ENCODE measurements at places on chromosomes 12 and 14. TPM values are rescaled to one million over a fixed set of nuclear protein-coding genes. Genes with fewer than 3 reads are reported as not detected.

DNA sequence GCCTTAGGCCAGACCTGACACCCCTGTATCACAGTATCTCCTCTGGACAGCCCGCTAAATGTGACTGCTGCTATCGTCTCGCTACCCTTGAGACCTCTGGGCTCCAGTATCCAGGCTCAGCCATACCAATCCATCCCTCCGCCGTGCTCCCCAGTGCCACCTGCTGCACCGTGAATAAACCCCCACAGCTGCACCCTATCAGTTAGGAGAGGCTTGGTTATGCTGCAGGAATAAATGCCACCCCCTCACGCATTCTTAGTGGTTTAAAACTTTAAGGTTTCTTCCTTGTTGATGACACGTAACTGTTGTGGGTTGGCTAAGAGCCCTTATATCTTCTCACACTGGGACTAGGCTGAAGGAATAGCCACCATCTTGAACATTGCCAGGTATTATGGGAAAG is 12.1 kb downstream of the CCDC63 start:
- no peak for DNase-seq
- no peak overlapping the region for H3K27ac ChIP-seq
- peaks cover 7% of the 10 kb centered on the region for H3K4me1 ChIP-seq
- no peak overlapping the region for H3K4me3 ChIP-seq

GRCh38 chr12:64522807-64523206 is 70.9 kb downstream of the TBK1 start:
- no peaks in the 10 kb centered on the region for H3K36me3 ChIP-seq
- DNase-seq: no peak
- no peak overlapping the region for H3K4me3 ChIP-seq
- no peaks in the 10 kb centered on the region for H3K27me3 ChIP-seq

GRCh38 chr12:49541140-49541861 is 2.5 kb downstream of the KCNH3 start:
- no peak for DNase-seq
- no peak overlapping the region for H3K4me3 ChIP-seq
- H3K4me1 ChIP-seq: no peaks in the 10 kb centered on the region

DNA sequence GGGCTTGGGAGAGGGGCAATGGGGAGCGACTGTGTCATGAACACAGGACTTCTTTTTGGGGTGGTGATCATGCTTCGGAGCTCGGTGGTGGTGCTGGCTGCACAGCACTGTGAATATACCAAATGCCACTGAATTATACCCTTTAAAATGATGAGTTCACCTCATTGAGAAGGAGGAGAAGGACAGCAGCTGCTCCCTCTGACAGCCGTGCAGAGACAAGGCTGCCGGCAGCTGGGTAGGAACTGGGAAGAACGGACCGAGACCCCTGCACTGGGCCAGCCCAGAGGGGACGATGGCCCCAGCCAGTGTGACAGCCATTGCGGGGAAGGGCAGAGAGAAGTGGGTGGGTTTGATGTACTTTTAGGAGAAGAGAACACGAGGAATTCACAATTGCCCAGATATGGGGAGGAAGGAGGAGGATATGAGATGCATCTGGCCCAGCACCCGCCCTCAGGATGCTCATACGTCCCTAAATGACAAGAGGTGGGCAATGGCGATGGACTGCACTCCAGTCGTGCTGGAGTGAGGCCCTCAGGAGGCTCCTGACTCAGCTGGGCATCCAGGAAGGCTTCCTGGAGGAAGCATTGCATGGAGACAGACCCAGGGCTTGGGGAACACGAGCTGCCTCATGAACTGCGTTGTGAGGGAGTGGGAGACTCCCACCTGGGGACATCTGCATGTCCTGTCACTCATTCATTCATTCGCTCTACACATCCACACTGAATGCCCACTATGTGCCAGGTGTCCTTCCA is 64.3 kb upstream of the C14orf180 start:
- DNase-seq: peak; percentile 9
- H3K36me3 ChIP-seq: peaks cover 5% of the 10 kb centered on the region
- no peak overlapping the region for H3K27ac ChIP-seq
- no peaks in the 10 kb centered on the region for H3K27me3 ChIP-seq
- no peaks in the 10 kb centered on the region for H3K4me1 ChIP-seq

DNA sequence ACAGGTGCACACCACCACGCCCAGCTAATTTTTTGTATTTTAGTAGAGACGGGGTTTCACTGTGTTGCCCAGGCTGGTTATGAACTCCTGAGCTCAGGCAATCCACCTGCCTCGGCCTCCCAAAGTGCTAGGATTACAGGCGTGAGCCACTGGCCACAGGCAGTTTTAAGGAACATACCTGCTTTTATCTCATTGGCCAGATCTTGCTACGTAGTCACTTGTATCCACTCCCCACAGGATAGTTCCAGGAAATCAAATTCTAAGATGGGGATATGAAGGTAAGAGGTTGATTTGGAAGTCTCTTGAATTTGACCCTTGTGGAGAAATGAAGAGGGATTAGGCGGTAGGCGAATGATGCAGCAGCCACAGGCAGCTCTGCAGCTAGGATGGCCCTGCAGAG is 8.8 kb upstream of the PLEKHG6 start:
- H3K4me1 ChIP-seq: no peaks in the 10 kb centered on the region
- H3K27ac ChIP-seq: no peak overlapping the region
- no peaks in the 10 kb centered on the region for H3K27me3 ChIP-seq
- no peak overlapping the region for H3K4me3 ChIP-seq

GRCh38 chr12:98725476-98726247 is 80.6 kb downstream of the APAF1 start:
- H3K36me3 ChIP-seq: peaks cover 23% of the 10 kb centered on the region
- peak; percentile 59 for DNase-seq
- H3K27me3 ChIP-seq: no peaks in the 10 kb centered on the region
- H3K4me3 ChIP-seq: no peak overlapping the region

DNA sequence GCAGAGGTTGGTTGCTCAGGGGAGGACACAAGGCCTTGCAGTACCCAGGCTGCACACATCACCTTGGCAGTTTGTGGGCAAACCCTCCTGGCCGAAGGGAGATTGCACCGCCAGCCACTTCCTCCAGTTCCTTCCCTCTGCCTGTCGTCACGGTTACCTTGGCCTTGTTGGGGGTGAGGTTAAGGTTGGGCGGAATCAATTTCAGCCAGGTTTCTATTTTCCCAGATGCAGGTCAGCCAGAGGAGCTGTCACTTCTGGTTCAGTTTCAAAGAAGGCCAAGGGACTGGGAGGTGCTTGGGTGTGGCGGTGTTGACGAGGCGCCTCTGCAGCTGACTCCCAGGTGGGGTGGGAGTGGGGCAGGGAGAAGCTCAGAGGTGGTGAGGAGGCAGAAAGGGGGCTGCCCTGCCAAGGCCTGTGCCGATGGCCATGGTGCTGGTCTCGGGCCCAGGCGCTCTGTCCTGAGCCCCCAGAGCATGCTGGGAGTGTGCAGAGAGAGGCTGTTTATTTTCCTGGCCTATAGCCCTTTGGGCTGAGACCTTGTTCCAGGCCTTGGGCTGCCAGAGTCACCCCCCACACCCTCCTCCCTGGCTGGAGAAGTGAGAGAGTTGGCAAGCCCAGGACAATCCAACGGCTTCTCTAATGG is 31.4 kb downstream of the JDP2 start:
- H3K4me1 ChIP-seq: peaks cover 3% of the 10 kb centered on the region
- H3K4me3 ChIP-seq: no peak overlapping the region
- no peak overlapping the region for H3K27ac ChIP-seq
- peaks cover 21% of the 10 kb centered on the region for H3K36me3 ChIP-seq
- DNase-seq: no peak

DNA sequence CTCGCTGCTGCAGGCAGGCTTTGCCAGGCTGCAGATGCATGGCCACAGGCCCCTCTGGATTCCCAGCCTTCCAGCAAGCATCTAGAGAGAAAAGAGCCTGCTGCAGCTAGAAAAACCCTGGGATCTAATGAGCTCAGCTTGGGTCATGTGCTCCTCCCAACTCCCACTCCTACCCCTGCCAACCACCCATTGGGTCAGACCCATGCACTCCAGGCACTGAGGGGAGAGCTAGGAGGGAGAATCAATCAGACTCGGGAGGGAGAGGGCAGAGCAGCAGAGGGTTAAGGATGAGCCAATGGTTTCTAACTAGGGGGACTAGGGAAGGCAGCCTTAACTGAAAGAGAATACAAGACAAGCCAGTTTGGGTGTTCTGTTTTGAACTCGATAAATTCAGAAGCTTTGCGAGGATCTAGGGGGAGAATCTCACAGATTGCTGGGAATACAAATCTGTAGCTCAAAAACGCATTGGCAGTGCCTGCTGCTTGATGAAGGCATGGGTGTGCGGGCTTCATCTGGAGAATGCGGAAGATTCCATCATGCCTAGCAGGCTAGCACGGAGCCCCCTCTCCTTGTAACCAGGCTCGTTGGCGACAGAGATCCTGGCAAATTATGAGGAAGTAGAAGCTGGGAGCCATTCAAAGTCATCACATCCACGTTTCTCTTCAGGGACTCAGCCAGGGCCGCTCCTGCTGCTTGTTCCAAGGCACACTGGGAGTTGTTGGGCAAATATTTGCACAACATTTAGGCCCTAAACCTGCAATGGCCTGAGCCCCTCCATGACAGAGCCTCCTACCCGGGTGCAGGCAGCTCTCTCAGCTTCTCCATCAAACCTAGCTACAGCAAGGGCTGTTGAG is 56.4 kb downstream of the VCPKMT start:
- no peak overlapping the region for H3K27ac ChIP-seq
- no peak overlapping the region for H3K4me3 ChIP-seq
- DNase-seq: no peak
- H3K27me3 ChIP-seq: no peaks in the 10 kb centered on the region
- no peaks in the 10 kb centered on the region for H3K36me3 ChIP-seq
- H3K4me1 ChIP-seq: peaks cover 6% of the 10 kb centered on the region

GRCh38 chr12:28223858-28224257 is 33.6 kb downstream of the CCDC91 start:
- peaks cover 2% of the 10 kb centered on the region for H3K4me1 ChIP-seq
- H3K4me3 ChIP-seq: no peak overlapping the region
- peaks cover 4% of the 10 kb centered on the region for H3K36me3 ChIP-seq
- no peak for DNase-seq
- H3K27ac ChIP-seq: no peak overlapping the region
- no peaks in the 10 kb centered on the region for H3K27me3 ChIP-seq

- H3K4me3 ChIP-seq: no peak overlapping the region
- DNase-seq: no peak
- H3K27me3 ChIP-seq: no peaks in the 10 kb centered on the region
- H3K4me1 ChIP-seq: no peaks in the 10 kb centered on the region
- H3K27ac ChIP-seq: no peak overlapping the region
Measured at GRCh38 chr14:95440951-95441350, 75.5 kb downstream of the SYNE3 start.

GRCh38 chr14:77752799-77753516 is 8.0 kb downstream of the SNW1 start:
- H3K27me3 ChIP-seq: no peaks in the 10 kb centered on the region
- H3K27ac ChIP-seq: no peak overlapping the region
- DNase-seq: no peak
- H3K4me1 ChIP-seq: no peaks in the 10 kb centered on the region
- H3K36me3 ChIP-seq: peaks cover 49% of the 10 kb centered on the region

DNA sequence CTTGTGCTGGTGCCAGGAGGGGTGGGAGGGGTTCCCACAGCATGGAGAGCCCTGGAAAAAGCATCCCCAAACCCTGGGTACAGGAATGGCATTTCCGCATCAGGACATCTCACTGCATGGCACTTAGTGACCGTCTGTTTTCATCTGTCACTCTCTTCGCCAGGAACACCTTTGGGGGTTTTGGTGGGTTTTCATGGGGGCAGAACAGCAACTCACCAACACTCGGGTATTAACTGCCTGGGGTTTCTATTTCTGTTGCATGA is 3.5 kb downstream of the VSX2 start:
- H3K36me3 ChIP-seq: no peaks in the 10 kb centered on the region
- no peak for DNase-seq
- no peak overlapping the region for H3K27ac ChIP-seq
- H3K4me3 ChIP-seq: peak overlapping the region; percentile 80
- peaks cover 60% of the 10 kb centered on the region for H3K27me3 ChIP-seq

- no peaks in the 10 kb centered on the region for H3K27me3 ChIP-seq
- no peaks in the 10 kb centered on the region for H3K4me1 ChIP-seq
- no peak for DNase-seq
- H3K4me3 ChIP-seq: no peak overlapping the region
Measured at GRCh38 chr12:75565795-75566194, 54.4 kb upstream of the KRR1 start.

- H3K27ac ChIP-seq: no peak overlapping the region
- peaks cover 18% of the 10 kb centered on the region for H3K4me1 ChIP-seq
- no peak overlapping the region for H3K4me3 ChIP-seq
- H3K27me3 ChIP-seq: no peaks in the 10 kb centered on the region
- H3K36me3 ChIP-seq: no peaks in the 10 kb centered on the region
- DNase-seq: peak; percentile 60
Measured at GRCh38 chr12:13208533-13209435, 12.3 kb downstream of the EMP1 start.

DNA sequence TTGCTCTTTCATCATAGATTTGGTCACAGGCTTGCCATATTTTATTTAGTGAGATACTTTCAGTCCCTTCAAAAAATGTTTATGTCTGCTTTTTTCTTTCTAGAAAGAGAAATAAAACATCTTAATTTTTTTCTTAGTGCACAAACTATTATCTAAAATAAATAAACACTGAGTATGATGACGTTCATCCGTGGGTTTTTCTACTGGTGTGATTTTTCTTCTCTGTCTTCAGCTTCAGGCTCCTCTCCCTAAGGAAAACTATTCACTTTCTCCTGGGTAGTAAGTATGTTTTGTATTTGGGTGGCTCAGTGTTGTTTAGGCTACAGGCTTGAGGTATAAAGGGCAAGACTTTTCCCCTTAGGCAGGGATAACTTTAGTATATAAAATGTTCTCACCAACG is 154.7 kb downstream of the DACT1 start:
- no peaks in the 10 kb centered on the region for H3K36me3 ChIP-seq
- no peaks in the 10 kb centered on the region for H3K27me3 ChIP-seq
- H3K27ac ChIP-seq: no peak overlapping the region
- no peak overlapping the region for H3K4me3 ChIP-seq

Gene KRT81
- not detected for total RNA-seq

Gene MYH7
- total RNA-seq: not detected

Gene OR4K17
- total RNA-seq: not detected

Gene ACOT4
- total RNA-seq: 1.8 TPM

Gene MGAT4C
- 2.1 TPM for total RNA-seq

Data from H9 (cell line).